ENCODE measurements at places on chromosomes 2 and 18.

GRCh38 chr2:97714950-97715652 lies 1.7 kb downstream of the ZAP70 start:
- DNase-seq, result no peak

GRCh38 chr2:213545964-213546475 lies 261.8 kb downstream of the SPAG16 start:
- DNase-seq, result no peak

- no peak for DNase-seq
Observed at GRCh38 chr2:29587402-29588190, 333.8 kb downstream of the ALK start.

DNA sequence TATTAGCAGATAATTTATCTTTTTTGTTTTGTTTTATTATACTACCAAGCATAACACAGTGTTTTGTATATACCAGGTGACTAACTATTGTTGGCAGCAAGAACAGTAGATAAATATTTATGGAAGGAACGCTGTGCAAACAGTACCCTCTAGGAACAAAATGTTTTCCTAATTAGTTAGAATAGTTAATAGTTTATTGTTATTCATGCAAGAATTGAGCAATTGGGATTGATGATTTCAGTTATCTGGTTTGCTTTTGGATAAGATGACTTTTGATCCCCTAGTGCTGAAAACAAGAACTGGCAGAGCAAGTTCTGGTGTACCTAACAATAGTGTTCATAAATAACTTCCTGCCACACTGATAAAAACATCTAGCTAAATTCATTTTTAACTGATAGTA lies 323.3 kb downstream of the TGIF1 start:
- DNase-seq, result no peak

- no peak for DNase-seq
Observed at GRCh38 chr2:164717000-164717803, 95.9 kb upstream of the GRB14 start.

GRCh38 chr18:79730804-79731203 lies 51.2 kb downstream of the CTDP1 start:
- no peak for DNase-seq

GRCh38 chr2:134453476-134453875 lies 199.6 kb downstream of the MGAT5 start:
- no peak for DNase-seq

- DNase-seq, result no peak
Observed at GRCh38 chr2:152617456-152618192, 99.6 kb downstream of the PRPF40A start.

DNA sequence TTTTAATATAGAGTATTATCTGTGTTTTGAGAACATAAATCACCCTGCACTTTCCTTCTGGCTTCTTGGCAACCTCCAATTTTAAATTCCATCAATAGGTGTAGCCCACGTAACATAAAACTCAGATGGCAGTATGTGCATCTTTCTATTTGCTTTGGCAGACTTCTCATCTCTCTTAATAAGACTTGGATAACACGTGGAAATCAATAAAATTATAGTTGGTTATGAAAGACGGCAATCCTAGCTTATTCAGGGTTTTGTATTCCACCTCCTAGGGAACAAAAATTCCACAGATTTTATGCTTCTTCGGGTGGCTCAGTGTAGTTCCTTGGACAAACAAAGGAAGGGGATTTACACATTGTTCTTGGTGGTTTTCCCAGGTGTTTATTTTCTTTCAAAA lies 299.3 kb downstream of the RND3 start:
- no peak for DNase-seq

GRCh38 chr2:71995067-71995665 lies 152.5 kb downstream of the CYP26B1 start:
- DNase-seq, result no peak

Data from stimulated activated CD4-positive, alpha-beta T cell treated with anti-CD3 and anti-CD28 coated beads, Interleukin-15, amount 100 ng/mL, for 48 hours (primary cell).